COLO829 (cell line): ENCODE measurements at places on chromosomes 5 and 9.

DNA sequence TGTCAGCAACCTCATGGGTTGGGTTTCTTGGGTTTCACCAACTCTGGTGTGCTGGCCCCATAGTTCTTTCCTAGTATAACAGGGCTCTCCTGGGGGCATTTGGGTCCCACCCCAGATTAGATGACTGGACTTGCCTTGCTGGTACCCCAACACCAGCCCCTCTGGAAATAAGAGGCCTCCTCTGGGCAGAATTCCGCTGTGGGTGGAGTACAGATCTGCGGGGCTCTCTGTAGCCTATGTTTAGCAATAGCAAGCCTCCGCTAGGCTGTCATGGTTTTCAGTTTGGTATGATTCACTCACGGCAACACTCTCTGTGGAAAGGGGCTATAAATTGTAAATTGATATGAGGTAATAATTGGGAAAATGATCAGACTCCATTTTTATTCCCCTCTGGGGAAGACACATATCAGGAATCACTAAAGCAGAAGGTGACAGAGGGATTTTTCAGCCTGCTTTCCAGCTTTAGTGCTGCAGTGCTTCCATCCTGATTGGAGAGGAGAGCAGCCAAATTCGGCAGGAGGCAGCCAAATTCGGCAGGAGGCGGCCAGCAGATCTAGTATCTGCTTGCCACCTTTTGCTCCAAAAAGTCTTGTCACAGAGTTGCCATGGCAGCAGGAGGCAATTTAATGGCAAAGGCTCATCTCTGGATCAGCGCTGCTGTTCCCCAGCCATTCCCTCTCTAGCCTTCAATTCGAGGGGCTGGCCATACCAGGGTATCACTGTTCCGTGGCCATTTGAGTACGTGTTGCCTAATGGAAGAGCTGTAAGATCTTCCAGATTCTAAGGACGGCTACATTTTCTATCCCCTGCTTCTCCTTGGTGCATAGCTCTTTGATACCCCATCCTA is 84.6 kb downstream of the SLC44A1 start:
- no peak for DNase-seq

DNA sequence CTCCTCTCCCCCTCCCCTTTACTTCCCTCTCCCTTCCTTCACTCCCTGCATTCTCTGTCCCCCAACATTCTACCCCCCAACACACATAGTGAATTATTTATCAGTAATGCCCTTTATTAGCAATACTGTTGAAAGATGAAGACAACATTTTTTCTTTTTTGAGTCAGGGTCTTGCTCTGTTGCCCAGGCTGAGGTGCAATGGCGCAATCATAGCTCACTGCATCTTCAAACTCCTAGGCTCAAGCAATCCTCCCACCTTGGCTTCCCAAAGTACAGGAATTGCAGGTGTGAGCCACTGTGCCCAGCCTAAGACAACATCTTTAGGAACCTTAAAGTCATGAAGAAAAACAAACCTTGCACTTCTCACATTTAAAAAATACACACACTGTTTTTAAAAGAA is 130.6 kb downstream of the ZNF462 start:
- no peak for DNase-seq

- DNase-seq: no peak
Observed at GRCh38 chr5:170363671-170364070, 25.5 kb downstream of the KCNMB1 start.

DNA sequence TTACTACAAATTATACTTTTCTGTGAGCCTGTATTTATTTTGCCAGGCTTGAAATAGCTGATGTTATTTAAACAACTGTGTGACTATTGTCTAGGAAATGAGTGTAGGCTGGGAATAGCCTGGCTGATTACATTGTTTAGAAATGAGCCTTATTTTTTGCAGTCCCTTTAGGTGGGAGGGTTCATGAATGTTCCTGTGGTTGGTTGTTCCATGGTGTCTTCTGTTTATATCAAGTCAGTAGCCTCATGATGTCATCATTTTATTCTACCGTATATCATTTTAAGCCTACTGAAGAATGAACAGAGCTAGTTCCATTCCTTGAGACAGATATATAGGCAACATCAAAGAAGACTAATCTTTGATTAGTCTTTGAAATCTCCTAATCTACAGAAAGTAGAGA is 53.1 kb downstream of the MAP1B start:
- DNase-seq: no peak

DNA sequence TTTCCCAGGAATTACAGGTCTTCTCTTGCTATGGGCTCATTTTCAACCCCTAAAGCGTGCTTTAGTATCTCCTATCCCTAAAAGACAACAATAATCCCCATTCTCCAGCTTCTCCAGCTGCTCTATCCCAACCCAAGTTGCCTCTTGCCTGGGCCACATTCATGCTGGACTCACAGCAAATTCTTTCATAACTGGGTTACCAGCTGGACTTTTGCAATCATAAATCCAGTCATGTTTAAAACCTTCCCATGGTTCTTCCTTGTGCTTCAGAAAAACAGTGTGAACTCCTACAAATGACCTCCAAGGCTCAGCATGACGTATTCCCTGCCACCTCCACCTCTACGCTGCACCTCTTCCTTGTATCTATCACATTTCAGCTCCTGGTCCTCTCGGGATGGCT is 346.9 kb downstream of the GADD45G start:
- no peak for DNase-seq

- no peak for DNase-seq
Observed at GRCh38 chr5:148739023-148739422, 84.7 kb upstream of the HTR4 start.

DNA sequence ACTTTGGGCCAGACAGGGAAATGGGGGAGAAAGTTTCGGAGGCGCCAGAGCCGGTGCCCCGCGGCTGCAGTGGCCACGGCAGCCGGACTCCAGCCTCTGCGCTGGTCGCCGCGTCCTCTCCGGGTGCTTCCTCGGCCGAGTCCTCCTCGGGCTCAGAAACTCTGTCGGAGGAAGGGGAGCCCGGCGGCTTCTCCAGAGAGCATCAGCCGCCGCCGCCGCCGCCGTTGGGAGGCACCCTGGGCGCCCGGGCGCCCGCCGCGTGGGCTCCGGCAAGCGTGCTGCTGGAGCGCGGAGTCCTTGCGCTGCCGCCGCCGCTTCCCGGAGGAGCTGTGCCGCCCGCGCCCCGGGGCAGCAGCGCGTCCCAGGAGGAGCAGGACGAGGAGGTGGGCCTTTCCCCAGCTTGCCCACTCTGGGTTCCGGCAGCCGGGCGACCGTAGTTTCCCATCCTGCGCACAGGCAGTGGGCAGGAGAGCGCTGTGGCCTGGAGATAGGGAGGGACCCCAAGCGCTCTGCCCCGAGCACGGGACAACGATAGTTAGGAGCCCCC is 516 bp downstream of the MAST4 start:
- no peak for DNase-seq

DNA sequence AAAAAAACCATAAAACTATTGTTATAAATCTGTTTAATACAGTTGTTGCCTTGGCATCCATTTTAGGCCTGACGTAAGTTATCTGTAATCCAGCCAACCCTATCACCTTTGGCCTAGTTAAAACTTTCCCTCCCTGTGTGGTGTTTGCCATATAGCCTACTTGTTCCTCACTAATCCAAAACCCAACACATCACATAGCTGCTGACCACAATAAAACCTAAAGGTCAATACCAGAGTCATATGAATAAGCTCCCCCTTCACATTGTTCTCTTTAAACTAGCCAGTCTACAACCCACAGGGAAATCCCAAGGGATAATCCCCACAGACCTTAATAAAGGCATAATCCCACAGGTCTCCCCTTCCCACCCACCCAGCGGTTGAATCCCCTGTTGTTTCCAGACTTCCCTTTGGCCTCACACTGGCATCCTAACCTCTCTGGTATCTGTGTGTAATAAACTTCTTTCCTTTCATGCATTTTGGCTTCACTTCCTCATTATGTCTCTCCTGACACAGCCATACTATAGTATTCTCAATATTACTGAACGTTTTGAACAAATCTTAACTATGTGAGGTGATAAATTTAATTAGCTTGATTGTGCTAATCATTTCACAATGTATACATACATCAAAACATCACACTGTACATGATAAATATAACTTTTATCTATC is 50.8 kb downstream of the DTWD2 start:
- DNase-seq: no peak
